ENCODE measurements at places on chromosomes 16 and 17. TPM values are rescaled to one million over a fixed set of nuclear protein-coding genes. Genes with fewer than 3 reads are reported as not detected.

GRCh38 chr17:21289902-21290571 is 5.5 kb downstream of the MAP2K3 start:
- DNase-seq: no peak

- no peak for DNase-seq
Observed at GRCh38 chr17:1644493-1645206, 882 bp downstream of the SCARF1 start.

GRCh38 chr17:63447471-63448009 is 1.4 kb upstream of the CYB561 start:
- DNase-seq: no peak

GRCh38 chr16:51097729-51098128 is 53.3 kb downstream of the SALL1 start:
- no peak for DNase-seq

GRCh38 chr16:84600343-84601229 is 17.3 kb downstream of the COTL1 start:
- no peak for DNase-seq

The EVI2B gene
- not detected for total RNA-seq

GRCh38 chr16:67594956-67595355 is 32.6 kb downstream of the CTCF start:
- no peak for DNase-seq

- DNase-seq: no peak
Observed at GRCh38 chr17:21677126-21677910, 15.0 kb upstream of the KCNJ18 start.

DNA sequence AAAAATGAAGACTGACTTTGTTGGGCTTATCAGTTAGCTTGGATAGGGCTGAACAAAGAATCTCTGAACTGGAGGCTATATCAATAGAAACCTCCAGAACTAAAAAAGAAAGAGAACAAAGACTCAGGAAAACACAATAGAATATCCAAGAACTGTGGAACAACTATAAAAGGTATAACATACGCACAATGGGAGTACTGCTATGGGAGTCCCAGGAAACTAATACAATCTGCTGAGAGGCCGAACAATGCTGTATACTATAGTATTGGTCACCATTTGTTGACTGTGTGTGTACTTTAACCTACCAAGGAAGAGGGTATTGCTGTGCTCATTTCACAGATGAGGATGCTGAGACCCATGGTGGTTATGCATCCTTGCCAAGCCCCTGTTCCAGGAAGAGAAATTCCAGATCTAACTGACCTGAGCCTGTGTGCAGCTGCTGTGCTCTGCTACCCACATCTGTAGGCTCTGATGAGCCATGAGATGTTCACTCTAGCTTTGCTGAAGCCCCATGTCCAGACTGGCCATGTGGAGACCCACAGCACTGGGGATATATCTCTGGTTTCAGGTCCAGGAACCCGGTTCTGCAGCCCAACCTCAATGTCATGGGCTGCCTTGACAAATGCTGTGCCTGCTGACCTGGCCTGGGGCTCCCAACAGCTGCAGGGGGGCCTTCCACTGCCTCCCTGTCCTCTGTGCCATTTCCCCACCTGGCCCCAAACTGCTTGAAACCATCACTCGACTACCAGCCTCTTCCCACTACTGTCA is 254.3 kb upstream of the TNRC6C start:
- DNase-seq: peak; percentile 67

GRCh38 chr16:57759541-57760356 is 24.2 kb downstream of the KATNB1 start:
- DNase-seq: no peak

GRCh38 chr16:680967-681745 is 946 bp downstream of the STUB1 start:
- no peak for DNase-seq

- no peak for DNase-seq
Observed at GRCh38 chr16:75938818-75939217, 212.5 kb upstream of the CPHXL start.

DNA sequence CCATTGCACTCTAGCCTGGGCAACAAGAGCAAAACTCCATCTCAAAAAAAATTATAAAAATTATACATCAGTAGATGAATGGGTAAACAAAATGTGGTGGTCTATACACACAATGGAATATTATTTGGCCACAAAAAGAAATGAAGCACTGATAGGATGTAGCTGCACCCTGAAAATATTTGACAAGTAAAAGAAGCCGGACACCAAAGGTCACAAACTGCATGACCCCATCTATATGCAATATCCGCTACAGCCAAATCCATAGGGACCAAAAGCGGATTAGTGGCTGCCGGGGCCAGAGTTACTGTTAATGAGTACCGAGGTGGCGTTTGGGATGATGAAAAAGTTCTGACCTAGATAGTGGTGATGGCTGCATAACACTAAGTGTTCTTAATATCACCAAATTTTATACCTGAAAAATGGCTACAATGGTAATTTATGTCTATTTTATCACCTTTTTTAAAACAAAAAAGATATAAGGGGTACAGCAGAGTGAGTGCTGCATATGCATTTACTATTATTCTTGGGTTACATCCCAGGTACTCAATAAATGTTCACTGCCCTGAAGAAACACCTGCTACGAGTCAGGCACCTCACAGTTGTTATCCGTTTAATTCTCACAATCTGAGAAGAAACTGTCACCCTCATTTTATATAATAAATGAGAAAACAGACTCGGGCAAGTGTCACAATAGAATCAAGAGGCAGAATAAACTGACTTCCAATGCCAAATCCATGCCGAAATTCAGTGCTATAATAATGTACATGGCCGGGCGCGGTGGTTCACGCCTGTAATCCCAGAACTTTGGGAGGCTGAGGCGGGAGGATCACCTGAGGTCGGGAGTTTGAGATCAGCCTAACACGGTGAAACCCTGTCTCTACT is 807 bp upstream of the HBQ1 start:
- DNase-seq: no peak

- DNase-seq: no peak
Observed at GRCh38 chr17:49486012-49486641, 9.0 kb upstream of the NGFR start.

The CCDC40 gene
- total RNA-seq: 10.5 TPM

DNA sequence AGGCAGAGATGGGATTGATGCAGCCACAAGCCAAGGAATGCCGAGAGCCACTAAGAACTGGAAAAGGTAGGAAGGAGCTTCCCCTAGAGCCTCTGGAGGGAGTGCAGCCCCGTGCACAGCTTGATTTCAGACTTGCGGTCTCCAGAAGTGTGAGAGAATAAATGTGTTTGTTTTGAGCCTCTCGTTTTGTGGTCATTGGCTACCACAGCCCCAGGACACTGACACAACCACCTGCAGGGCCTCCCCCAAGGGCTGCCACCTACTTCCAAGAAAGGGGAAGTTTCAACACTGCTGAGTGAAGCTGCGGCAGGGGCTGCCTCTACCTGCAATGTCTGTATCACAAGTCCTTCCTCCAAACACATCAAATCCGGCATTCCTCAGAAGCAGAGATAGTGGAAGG is 346.9 kb downstream of the C16orf95 start:
- DNase-seq: no peak

- no peak for DNase-seq
Observed at GRCh38 chr16:89931305-89931896, 8.3 kb downstream of the TUBB3 start.

DNA sequence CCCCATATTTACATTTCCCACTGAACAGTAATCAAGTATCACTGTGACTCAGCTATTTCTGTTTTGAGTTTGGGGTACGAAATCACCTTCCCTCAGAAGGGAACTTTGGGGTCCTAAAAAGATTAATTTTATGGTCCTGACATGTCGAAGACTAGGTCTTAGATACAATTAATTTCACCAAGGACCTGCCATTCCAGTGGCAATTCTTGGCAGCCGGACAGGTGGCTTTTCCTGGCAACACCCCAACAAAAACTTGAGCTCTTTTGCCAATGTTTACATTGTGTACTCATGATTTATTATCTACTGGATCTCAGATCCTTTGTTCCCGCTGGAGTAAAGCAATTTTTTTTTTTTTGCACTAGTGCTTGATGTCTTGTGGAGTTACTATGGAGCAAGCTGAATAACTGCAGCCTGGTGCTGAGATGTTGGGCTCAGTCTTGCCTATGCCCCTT is 14.4 kb downstream of the SLFN5 start:
- DNase-seq: no peak

DNA sequence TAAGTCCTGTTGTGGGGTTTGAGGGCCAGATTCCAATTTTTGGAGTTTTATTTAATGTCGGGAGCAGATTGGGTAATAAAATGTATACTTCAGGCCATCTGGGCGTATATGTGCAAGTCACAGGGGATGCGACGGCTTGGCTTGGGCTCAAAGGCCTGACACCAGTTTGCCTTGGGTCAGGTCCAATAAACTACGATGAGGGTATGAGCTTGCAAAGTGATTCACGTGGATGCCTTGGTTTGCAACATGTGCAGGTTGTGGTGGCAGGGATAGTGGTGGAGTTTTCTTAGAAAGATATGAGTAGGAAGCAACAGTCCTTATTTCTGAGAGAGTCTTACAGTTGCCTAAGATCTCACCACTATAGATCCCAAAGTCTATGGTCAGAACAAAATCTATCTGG is 157.0 kb upstream of the CDH11 start:
- DNase-seq: no peak

DNA sequence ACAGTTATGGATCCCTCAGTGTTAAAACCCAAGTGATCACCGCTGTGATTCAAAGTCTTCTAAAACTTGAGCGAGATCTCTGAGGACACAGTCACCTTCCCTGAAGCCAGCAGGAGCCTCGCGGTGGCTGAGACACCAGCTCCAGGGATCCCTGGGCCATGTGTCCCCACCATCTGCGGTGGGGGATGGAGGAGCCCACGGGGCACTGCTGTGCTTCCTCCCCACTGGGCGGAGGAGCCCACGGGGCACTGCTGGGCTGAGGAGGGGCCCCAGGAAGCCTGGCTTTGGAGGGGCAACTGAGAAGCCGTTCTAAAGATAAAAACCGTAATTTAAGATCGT is 65.7 kb upstream of the METRNL start:
- no peak for DNase-seq

GRCh38 chr16:54511222-54511731 is 224.7 kb upstream of the IRX3 start:
- DNase-seq: no peak

DNA sequence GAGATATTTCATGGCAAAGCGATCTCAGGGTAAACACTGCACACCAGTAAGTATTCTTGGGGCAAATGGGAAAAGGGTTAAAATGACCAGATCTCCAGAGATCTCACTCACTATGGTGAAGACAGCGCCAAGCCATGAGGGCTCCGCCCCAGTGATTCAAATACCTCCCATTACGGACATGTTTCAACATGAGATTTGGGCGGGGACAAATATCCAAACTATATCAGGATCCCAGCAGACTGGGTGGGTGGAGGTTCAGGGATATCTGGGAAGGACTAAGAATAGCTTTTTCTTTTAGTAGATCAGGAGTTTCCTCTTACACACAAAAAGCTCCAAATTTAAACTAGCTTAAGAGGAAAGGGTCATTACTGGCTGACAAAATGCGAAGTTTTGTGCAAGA is 181.7 kb downstream of the WWOX start:
- DNase-seq: no peak

DNA sequence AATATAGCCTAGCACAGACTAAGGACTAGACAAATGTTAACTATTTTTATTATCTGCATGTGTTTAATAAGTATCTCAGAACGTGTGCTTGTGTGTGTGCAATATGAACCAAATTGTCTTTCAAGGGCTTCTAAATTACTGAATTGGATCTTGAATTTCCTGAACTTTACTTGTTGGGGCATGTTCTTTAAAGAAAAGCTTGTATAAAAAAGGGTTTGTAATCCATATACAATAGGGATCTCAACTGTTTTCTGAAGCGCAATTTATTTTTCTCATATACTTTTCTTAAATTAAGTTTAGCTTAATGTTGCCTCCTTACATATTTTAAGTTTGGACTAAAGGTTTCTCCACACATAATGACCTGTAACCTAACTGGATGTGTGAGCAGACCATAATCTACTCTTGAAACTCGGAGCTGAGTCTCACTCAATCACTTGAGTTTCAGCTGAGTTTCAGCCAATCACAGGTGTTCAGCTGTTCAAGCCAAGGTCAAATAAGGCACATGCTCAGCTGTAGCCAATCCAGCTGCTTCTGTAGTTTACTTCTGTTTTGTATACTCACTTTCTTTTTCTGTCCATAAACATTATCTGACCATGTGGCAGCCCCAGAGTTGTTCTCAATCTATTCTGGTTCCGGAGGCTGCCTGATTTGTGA is 72.3 kb downstream of the CDK5R1 start:
- DNase-seq: no peak

GRCh38 chr16:77711179-77711578 is 11.1 kb upstream of the NUDT7 start:
- peak; percentile 6 for DNase-seq

- DNase-seq: no peak
Observed at GRCh38 chr16:588639-588888, 1.3 kb upstream of the RAB40C start.

The FOXC2 gene
- 91.8 TPM for total RNA-seq

GRCh38 chr17:6591599-6592158 is 35.3 kb upstream of the PITPNM3 start:
- no peak for DNase-seq

GRCh38 chr17:76278952-76279741 is 14.0 kb downstream of the UBALD2 start:
- DNase-seq: peak; percentile 95

DNA sequence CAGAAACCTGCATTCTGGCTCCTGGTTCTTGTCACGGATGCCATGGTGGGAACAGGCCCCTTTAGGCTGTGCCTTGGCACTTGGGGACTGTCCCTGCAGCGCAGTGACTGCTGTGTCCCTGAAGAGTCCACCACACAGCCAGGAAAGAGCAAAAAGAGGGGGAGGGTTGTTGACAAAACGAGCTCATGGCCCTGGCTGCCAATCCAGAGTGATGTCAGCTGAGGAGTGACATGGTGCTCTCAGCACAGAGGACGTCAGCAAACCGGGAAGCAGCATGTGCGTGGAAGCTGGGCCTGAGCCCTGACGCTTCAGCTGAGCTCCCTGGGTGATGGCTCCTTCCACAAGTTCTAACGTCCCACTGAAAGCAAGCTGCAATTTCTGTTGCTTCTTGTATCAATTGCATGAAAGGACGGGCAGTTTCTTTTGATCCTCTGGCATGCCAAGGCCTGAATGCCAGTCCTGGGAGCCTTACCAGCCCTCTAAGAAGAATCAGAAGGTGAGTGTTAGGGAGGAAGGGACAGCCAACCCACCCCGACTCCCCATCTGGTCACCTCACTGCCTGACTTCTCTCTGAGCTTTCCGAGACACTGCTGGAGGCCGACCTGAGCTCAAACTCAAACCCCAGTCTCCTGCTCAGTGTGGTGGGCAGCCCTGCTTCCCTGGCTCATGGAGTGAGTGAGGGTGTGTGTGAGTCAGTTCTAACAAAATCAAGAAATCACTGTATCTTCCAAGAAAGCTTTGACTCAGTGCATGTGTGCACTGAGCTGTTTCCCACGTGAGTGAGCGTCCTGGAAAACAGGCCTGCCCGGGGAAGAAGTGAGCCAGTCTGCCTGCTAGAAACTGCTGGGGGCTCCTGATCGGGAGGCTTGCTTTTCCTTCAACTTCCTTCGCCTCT is 14.7 kb upstream of the WNT3 start:
- DNase-seq: no peak

The PPY gene
- not detected for total RNA-seq
